ENCODE measurements at places on chromosomes 11 and 22.

- DNase-seq = no peak
Observed at GRCh38 chr22:23182309-23183060, 2.2 kb downstream of the BCR start.

DNA sequence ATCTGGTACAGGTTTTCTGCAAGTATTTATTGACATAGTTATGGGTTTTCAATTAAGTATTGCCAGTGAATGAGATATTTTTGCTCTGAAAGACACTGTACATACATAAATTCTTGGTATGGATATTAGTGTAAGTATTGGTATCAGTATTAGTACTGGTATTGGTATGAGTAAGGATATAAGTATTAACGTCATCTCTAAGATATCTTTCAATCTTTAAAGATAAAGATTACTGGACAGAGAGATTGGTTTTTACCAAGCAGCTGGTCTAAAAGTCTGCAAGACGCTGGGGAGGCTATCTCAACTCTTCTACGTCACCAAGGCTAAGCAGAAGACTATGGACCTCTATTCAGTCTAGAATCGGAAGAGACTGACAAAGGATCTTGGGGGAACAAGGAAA, 234.5 kb downstream of the NXPE2 start:
- no peak for DNase-seq

DNA sequence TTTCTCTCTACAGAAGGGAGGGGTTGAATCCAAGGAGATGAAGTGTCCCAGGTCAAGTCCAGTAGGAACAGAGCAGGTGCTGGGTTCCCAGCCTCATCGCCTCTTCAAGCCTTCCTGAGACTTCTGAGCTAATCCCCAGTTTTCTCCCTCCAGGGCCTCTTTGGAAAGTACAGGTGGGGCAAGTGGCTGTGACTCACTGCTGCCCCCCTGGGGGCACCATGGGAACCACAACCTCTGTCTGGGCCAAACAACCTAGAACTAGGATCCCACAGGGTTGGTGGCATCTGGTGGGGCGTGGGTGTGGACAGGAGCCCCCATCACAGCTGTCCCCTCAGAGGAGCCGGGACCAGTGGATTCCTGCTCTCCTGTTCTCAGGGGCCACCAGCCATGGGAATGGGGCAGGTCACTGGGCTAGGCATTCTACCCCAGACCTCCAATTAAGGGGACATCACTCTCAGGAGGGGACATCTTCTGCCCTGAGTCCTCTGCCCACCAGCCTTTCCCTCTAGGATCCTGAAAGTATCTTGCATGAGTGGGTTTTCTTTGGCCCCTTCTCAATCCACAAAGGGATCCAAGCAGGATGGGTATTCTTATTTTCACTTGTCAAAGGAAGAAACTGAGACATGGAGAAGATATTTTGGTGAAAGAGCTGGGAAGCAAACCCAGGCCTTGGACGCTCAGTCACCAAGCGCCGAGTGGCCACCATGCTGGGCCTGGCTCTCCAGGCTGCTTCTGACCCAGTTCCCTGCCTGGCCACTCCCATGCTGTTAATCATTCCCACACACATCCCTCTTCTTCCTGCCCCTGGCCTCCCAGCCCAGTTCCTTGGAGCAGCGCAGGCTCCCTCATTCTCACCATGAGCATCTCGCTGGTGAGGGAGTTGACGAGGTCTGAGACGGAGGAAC, 23.8 kb downstream of the LRRC10B start:
- DNase-seq = no peak

- no peak for DNase-seq
Observed at GRCh38 chr11:108027057-108027456, 18.4 kb downstream of the CUL5 start.

DNA sequence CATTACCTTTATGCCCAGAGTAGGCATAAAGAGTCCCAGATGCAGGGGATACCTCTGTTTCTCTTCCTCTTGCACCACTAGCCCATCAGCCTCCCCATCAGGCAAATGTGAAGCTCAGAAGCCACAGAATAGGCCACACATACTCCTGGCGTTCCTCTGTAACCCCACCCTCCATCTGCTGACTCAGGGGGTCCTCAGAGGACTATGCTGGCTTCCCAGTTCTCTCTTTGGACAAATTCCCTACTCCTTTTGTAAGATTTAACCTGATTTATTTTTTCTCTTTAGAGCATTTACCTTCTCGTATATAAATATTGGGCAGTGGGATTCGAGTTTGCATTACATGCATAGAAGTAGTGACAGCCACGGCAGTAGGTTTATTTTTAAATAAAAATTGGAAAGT, 262.3 kb upstream of the CADM1 start:
- DNase-seq = no peak

DNA sequence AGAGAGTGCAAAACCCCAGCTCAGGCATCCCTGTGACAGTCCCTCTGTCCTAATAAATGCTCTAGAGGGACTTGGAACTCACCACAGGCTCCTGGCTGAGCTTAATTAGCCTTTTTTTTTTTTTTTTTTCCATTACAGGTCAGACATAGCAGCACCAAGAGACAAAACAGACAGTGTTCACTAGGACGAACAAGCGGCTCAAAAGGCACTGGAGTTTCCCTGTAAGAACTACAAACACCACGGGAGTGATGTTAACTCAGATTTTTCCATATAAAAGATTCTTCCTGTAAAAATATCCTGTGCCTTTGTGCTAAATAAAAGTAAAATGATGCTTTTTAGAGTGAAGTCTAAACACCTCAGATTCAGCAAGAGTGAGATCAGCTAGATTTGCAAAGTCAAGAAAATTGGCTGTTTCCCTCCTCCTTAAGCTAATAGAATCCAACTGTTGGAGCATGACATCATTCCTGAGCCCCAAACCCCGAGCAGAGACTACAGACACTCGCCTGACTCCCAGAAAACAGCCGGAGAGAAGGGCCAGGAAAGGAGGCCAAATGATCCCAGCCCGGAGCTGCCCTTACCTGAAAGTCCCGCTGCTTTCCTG, 101.0 kb upstream of the AKIP1 start:
- no peak for DNase-seq

GRCh38 chr11:59801981-59802638, 8.5 kb downstream of the MRPL16 start:
- peak; percentile 41 for DNase-seq

- DNase-seq = no peak
Observed at GRCh38 chr11:12382451-12382850, 5.1 kb downstream of the PARVA start.

DNA sequence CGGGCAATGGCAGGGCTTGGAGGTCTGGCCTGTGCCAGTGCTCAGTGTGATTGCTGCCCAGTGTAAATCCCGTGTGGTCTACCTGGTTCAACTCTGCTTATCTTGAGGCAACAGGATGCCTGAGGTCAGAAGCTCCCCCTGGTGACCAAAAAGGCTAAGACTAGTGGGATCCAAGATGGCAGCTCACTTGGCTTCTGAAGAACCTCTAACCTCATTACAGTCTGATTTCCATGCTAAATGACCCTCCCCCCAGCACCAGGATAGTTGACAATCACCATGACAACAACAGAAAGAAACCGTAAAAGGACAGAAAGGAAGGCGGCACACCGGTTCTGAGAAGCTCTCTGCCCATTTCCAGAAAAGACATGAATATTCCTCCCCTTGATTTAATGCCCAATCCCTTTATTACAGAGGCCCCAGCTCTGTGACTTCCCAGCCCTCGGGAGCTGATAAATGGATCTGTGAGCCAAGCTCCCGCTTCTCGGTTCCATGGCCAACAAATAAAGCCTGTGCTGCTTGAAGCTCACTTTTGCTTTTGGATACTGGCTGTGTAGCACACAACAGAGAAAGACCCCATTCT, 398.4 kb downstream of the CTTN start:
- DNase-seq = no peak

GRCh38 chr11:93519179-93519578, 24.0 kb downstream of the SMCO4 start:
- no peak for DNase-seq

Data from substantia nigra (tissue), 51 donors.